ENCODE measurements at places on chromosomes 4 and X.

DNA sequence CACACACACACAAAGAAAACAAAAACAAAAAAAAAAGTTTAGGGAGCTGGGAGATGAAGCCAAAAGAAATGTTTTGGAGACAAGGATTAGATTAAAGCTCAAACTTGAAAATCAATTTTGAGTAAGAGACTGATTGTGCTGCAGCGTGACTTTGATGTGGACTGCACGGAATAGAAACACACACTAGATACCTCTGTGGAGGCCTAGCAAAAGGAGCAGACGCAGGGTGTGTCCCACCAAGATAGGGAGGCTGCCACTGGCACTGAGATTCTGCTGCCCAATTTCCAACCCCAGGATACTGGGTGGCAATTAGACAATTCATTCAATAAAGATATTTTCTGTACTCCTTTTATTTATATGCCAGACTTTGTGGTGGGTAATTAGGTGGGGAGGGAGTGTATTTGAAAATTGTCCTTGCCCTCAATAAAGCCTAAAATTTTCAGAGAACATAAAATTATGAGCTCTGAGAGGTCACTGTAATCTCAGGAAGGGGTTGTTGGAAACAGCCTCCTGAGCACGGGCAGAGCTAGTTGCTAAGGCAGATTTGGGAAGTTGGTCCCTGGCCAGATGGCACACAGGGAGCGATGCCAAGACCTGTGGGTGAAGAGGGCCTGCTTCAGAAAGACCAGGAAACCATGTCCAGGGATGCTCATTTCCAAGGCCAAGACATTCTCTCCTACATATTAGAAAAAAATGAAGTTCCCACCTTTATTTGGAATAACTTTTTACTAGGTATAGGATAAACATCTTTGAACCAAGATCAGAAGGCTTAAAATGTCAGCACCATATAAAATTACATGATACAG is 1.9 kb upstream of the PPP3CA start:
- DNase-seq: no peak

- no peak for DNase-seq
Measured at GRCh38 chr4:184727430-184727829, 6.5 kb downstream of the CENPU start.

DNA sequence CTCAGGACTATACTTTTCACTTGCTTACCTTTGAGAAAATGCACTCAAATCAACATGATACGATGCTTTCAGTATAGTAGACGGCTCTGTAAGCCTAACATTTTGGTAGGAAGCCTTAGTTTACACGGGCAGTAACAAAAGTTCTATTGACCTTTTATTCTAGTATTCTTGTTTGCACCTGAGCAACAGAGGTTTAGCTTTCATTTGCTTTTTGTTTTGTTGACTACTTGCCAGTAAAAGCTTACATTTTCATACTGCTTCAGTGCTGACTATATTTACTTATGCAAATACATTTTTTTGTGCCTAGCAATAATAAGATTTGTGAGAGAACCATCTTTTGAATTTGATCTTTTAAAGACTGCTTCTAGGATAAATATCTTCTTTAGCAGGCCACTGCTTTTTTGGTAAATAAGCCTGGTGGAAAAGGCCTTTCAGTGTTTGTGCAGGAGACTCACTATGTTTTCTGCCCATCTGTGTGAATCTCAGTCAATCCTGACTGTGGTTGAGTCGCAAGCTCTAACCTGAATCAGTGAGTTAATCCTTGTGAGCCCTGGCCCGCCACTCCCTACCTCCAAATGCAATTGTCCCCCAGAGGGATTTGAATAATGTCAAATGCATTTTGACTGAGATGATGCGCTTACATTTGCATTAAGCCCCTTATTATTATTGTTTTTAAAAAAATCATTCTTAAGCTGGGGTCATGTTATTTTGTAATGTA is 21.9 kb downstream of the FHIP1A start:
- DNase-seq: no peak

DNA sequence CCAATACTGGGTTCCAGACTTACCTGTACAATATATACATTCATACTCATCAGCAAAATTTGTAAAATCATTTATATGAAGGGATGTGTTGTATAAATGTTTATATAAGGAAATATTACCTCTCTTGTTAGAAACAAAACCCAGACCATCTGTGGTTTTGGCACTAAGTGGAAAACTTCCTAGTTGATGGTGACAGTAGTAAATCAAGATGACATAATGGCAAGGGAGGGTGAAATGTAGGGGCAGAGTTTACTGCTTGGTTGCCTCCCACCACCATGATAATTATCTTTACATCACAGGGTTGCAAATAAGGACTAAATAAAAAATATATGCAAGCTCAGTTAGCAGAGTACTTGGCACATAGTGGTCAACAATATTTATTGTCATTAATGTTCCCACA is 365.3 kb upstream of the TEX13C start:
- no peak for DNase-seq
